CD8-positive, alpha-beta memory T cell (primary cell): ENCODE measurements at places on chromosomes 6 and 20.
A peak's percentile ranks its signal among the peaks of the same experiment; 100 is the strongest.

DNA sequence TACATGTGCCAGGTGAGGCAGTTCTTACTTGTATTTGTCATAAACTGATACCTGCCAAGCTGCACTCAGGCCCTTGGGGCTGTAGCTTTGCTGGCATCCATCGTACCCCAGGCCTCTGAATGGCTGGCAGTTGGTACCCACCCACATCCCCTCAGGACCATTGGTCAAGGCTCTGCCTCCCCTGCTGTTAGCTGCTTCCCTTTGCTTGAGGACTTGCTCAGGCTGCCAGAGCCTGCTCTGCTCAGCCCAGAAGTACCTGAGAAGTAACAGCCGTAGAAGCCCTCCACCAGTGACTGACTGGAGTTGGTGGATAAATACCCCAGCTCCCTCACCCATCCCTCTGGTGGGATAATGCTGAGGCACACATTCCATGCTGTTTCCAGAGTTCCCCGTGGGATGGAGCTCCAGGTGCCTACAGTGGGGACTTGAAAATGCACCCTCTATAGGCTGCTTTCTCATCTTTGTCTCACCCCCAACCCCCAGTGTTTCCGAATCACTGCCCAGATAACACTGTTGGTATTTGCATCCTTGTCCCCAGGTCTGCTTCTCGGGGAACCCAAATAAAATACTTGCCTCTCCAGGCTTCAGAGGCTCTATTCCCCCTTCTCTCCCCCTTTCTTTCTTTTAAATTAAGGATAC lies 7.3 kb downstream of the EBF4 start:
- no peak for DNase-seq

GRCh38 chr6:118876814-118877213 lies 17.1 kb upstream of the ASF1A start:
- DNase-seq = no peak

DNA sequence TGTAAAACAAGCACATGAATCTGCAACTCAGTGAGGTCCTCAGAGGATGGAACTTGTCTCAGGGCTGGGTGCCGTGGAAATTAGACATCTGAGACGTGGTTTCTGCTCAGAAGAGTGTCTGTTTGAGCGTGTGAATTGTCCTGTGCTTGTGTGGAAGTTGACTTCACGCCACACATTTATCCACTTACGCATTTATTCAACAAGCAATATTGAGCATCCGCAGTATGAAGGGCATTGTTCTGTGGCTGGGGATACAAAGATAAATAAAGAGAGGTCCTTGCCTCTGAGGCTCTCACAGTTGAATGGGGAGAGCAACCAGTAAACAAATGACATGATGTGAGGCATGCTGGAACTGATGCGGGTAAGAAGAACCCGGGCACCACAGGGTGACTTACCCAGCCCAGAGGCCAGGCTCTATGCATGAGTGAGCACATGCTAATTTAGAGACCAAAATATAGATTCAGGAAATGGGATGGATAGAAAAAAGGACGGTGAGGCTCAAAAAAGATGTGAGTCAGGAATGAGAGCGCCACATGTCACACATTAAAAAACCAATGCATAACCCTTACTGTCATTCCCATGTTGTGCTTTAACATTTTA lies 60.4 kb downstream of the SOBP start:
- DNase-seq = no peak

GRCh38 chr6:144710207-144710606 lies 425.1 kb downstream of the UTRN start:
- DNase-seq = no peak

GRCh38 chr6:77463861-77464494 lies 687 bp upstream of the HTR1B start:
- no peak for DNase-seq

DNA sequence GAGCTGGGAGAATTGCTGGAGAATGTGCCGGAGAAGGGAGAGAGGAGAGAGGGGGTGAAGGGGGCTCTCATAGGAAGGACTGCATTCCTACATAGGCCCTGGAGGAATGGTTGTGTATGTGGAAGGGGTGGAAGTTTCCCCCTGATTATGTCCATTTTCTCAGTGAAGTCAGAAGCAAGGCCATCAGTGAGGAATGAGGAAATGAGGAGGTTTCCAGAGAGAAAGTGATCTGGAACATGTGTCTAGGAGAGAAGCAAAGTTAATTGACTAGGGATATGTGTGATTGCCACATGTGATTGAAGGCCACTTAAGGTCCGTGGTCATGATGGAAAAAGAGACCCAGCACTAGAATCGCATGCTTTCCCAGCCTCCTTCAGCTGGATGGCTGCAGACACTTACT lies 42.3 kb downstream of the TBPL1 start:
- no peak for DNase-seq

DNA sequence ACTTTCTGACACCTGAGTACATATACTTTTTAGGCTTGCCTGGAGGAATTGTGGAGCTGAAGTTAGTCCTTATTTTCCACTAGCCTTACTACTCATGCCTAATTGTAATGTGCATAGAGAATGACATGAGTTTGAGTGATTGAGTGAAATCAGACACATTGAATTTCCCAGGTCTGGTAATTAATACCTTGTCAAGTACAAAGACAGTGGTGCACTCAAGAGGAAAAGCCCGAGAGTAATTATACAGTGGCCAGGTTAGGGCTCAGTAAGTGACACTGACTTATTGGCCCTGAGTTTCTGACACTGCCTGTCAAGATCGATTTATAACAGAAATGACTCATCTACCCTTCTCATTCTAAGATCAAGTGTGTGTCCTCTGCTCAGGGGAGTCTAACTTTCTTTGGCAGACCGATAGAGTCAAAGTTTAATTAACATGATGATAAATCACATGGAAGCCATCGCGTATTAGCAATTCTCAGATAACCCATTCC lies 288.3 kb downstream of the TPBG start:
- no peak for DNase-seq

GRCh38 chr20:61308477-61308774 lies 56.4 kb downstream of the CDH4 start:
- no peak for DNase-seq

DNA sequence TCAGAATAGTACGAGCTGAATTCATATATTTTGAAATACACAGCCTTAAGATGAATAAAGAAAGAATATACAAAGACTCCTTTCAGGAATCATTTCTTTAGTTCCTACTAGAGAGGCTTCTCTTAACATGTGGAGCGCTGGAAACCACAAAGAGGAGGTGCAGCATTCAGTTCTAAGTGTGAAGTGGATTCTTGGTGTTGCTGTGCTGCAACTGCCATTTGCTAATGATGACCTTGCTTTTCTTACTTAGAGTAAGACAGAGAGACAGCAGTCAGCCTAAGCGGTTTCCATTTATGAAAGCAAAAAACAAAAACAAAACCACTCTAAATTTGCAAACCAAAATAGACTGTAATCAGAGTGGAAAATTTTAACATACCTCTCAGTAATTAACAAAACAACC lies 629.0 kb downstream of the EPHA7 start:
- DNase-seq = no peak

GRCh38 chr20:13158369-13158768 lies 62.7 kb upstream of the ISM1 start:
- DNase-seq = no peak

- no peak for DNase-seq
Measured at GRCh38 chr20:54132612-54133433, 41.0 kb downstream of the CYP24A1 start.

- DNase-seq = no peak
Measured at GRCh38 chr20:57440678-57441509, 49.7 kb downstream of the RBM38 start.

DNA sequence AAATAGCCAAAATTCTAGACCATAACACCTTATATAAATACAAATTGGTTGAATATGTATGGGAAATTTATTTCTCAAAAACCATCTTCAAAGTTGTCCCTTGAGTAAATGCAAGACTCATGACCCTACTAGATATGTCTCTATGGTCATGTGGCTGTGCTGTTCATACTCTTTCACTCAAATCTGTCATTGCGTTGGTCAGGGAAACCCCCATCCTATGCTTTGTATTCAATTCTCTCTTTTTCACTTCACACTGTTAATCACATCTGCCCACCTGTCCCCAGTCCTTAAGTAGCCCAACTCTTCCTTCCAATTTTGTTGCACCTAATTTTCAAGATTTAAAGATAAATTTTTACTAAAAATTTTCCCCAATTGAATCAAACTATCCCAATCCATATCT lies 51.0 kb downstream of the RPS12 start:
- no peak for DNase-seq

- DNase-seq = no peak
Measured at GRCh38 chr20:50561379-50562078, 51.3 kb downstream of the PTPN1 start.

- no peak for DNase-seq
Measured at GRCh38 chr6:152118678-152119077, 311.2 kb downstream of the ESR1 start.

DNA sequence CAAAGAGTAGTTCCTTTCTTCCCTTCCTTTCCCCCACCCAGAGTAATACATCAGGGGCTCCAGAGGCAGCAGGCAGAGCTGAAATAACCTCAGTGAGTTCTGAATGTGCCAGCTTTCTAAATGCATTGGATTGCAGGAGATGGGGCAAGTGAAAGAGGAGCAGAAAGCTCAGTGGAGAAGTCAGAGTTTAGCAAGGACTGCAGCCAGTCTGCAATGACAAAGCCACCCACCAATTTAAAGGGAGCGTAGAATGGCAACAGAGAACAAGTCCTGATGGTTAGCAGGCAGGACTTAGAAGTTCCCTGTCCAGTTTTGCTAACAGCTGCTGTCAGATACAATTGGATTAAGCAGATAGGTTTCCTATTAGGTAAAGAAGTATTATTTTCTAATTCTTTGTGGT lies 203.4 kb upstream of the RIN2 start:
- no peak for DNase-seq

- no peak for DNase-seq
Measured at GRCh38 chr20:10316582-10316981, 98.0 kb downstream of the SNAP25 start.

GRCh38 chr20:25277051-25277801 lies 29.3 kb downstream of the PYGB start:
- DNase-seq = no peak

- DNase-seq = no peak
Measured at GRCh38 chr6:134654751-134655150, 295.1 kb downstream of the ALDH8A1 start.

GRCh38 chr6:34484899-34485298 lies 19.0 kb downstream of the PACSIN1 start:
- peak; percentile 45 for DNase-seq

DNA sequence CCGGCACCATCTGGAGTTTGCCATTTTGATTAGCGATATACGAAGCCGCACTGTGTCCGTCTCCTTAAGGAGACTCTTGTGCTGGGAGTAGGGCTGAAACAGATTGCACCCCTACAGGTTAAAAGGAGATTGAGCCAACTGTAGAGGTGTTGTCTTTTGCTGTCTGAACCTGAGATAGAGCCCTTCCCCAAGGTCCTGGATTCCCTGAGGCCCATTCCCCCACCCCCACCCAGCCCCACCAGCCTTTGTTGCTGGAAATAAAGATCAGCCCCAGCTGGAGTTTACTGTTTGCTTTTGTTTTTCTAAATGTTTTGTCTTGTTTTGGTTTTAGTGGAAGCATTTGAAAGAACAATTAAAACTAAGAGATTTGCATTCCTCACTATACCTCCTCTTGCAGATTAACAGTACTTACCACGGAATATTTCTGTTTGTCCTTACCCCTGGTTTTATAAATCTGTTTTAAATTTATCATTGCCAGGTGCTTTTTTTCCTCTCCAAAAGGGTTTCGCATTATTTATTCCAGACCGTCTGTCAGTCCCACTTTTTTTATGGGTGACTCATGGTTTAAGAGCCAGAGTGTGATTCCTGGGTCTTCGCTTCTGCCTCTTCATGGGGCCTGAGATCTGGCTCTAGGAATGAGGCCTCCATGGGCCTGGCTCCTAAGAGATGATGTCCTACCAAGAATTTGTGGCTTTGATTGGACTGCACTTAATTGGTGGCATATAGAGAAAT lies 169.2 kb downstream of the DTNBP1 start:
- DNase-seq = no peak
